ENCODE measurements at places on chromosomes 2 and 18.

- DNase-seq = peak; percentile 33
These were observed 37.2 kb downstream of the TSHZ1 start for GRCh38 chr18:75247611-75248421.

- DNase-seq = no peak
These were observed 66.0 kb upstream of the ASAP2 start for GRCh38 chr2:9140645-9141044.

- DNase-seq = no peak
These were observed 88.5 kb upstream of the ODC1 start for GRCh38 chr2:10536569-10537133.

GRCh38 chr2:174535757-174536703, 49.2 kb upstream of the GPR155 start:
- no peak for DNase-seq

DNA sequence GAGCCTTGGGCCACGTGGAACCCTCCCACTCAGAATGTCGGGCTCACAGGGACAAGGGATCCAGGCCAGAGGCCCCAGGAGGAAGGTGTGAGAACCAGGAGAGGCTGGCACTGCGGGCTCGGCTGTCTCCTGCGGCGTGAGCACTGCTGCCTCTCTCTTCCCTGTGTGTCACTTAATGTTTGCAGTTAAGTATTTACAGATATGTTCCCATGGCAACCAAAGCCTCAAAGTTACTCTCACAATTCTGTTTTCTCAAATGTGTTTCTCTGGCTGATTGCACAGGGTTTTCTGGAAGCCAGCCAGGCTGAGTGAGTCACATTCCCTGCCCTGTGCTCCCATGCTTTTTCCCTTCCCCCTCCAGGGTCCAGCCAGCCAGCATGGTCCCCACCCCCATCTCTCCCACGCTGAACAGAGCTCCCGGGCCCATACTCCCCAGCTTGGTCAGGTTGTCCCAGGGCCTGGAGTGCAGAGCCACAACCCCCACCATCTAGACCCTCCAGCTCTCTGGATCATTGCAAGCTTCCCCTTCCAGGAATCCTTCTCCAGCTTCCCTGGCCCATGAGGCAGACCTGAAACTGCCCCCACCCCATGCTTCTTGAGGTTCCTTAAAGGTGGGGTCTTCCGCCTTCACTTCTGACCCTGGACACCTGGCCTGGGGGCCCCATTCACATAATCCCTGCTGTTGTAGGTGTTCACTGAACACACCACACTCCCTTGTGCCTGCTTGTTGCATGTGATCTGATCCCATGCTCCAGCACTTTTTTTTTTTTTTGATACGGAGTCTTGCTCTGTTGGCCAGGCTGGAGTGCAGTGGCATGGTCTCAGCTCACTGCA, 265.9 kb downstream of the CELF4 start:
- peak; percentile 96 for DNase-seq

DNA sequence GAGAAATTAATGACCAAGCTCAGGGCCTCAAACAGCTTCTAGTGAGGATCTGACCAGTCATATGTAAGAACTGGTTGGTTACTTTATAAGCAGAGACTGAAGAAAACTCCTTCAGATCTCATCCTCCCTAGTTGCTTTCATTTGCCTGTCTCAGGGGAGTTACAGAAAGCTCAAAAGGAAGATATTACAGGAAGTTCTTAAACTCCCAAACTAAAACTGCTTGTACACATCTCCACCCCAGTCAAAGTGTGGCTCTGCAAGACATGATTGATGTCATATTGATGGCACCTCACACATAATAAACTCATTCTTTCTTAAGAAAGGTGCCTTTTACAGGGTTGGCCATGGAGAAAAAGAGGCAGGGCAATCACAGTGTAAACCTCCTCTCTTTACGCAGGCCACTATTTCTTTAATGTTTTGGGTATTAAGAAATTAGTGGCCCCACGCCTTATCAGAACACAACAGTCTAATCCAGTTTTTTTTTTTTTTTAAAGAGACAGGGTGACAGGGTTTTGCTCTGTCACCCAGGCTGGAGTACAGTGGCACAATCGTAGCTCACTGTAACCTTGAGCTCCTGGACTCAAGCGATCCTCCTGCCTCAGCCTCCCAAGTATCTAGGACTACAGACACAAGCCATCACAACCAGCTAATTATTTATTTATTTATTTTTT, 62.6 kb upstream of the STK17B start:
- DNase-seq = no peak

DNA sequence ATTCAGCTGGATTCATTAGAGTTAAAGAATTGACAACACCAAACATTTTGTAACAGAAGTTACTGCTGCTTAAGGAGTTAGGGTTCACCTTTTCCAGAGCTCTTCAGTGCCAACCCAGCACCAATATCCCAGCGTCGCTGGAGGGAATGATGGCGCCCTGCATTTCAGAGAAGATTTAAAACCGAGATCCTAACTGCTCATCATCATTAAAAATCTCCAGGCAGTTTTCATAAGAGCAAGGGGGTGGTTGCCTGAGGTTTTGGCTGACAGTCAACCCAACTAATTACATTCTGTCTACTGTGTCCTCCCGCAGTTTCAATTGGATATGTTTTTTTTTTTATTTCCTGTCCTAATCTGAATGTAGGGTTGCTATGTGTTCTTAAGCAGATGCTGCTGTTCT, 509.6 kb upstream of the TCF4 start:
- DNase-seq = no peak

GRCh38 chr2:88187038-88187676, 17.0 kb downstream of the THNSL2 start:
- DNase-seq = no peak

- no peak for DNase-seq
These were observed 24.0 kb downstream of the POLR1A start for GRCh38 chr2:86081724-86082123.

- peak; percentile 16 for DNase-seq
These were observed 47.2 kb downstream of the RAD51AP2 start for GRCh38 chr2:17470855-17471641.

DNA sequence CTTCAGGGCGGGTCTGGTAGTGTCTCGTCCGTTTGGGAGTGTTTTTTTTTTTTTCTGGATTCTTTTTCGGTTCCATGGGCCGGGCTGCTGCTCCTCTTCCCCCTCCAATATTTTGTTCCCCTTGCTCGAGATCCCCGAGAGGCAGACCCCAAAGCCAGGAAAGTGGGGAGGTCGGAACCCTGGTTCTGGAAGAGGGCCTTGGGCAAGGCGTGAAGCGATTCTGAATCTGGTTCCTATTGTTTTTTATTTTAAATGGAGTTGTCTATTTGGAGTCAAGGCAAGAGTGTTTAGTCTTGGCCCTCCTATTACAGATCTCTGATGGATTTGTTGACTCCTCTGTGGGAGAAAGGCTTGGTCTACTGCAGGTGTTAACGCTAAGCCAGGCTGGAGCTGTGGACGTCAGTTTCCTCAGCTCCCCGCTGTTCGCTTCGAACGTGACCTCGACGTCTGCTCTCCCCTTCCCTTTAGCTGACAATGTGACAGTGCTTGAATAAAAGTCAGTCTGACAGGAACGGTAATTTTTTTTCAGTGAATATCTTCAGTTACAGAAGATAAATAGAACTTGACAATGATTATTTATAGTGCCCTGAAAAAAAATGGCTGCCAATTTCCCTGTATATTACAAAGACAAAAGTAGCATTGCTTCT, 683 bp upstream of the DNAJC27 start:
- DNase-seq = no peak

- DNase-seq = no peak
These were observed 43.6 kb downstream of the ODC1 start for GRCh38 chr2:10404324-10405143.

DNA sequence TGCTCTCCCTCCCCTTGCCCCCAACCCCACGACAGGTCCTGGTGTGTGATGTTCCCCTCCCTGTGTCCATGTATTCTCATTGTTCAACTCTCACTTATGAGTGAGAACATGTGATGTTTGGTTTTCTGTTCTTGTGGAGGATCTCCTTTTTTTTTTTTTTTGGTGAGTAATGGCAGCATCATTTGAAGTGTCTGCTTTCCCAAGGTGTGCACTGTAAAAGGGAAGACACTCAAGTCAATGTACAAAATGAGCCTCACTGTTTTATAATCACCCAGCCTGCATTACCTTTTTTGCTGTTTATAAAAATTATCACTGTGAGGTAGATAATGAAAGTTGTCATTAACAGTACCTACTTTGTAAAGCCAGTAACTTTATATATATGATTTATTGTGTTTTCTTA, 56.9 kb downstream of the INSIG2 start:
- no peak for DNase-seq

DNA sequence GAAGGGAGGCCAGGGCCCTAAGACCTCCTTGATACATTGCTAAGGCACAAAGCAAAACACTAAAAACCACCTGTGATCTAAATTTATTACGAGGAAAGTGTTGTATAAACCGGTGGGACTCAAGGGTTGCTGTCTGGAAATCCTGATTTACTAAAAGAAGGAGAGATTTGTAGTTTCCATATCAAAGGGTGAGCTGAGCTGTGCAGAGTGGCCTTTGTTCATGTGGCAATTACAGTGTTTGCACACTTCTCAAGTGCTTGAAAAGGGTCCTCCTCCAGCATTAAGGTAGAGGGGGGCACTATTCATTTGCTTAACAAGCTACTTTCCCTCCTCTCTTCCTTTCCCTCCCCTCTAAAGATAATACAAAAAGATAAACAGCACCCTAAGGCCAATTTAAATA, 30.5 kb upstream of the ITGA4 start:
- no peak for DNase-seq

DNA sequence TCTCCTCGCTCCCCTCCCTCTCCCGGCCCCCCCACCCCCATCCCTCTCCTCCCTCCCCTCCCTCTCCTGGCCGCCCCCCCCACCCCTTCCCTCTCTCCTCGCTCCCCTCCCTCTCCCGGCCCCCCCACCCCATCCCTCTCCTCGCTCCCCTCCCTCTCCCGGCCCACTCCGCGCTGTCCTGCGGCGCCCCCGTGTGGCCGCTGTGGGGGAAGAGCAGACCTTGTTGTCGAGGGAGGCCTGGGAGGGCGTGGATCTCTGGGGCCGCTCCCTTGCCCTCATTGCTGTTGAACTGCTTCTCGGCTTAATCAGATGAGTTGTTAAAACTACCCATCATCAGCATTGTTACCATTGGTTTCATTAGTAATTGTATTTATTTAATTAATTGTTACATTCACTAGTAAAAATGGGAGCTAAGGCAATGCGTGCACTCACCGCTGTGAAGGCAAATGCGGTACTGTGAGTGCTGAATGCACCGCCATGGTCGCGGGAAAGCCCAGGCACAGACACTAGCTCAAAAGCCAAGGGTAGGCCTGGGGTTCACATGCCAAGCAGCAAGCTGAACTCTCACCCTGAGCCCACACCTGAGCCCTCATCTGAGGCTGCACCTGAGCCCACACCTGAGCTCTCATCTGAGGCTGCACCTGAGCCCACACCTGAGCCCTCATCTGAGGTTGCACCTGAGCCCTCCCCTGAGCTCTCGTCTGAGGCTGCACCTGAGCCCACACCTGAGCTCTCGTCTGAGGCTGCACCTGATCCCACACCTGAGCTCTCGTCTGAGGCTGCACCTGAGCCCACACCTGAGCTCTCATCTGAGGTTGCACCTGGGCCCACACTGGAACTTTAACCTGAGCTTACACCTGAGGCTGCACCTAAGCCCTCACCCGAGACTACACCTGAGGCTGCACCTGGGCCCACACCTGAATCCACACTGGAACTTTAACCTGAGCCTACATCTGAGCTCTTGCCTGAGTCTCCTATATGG, 8.8 kb downstream of the RTP5 start:
- peak; percentile 37 for DNase-seq

- DNase-seq = no peak
These were observed 26.1 kb downstream of the SLC20A1 start for GRCh38 chr2:112671801-112672200.

- DNase-seq = peak; percentile 15
These were observed 147.9 kb upstream of the CAVIN2 start for GRCh38 chr2:191994749-191995148.

DNA sequence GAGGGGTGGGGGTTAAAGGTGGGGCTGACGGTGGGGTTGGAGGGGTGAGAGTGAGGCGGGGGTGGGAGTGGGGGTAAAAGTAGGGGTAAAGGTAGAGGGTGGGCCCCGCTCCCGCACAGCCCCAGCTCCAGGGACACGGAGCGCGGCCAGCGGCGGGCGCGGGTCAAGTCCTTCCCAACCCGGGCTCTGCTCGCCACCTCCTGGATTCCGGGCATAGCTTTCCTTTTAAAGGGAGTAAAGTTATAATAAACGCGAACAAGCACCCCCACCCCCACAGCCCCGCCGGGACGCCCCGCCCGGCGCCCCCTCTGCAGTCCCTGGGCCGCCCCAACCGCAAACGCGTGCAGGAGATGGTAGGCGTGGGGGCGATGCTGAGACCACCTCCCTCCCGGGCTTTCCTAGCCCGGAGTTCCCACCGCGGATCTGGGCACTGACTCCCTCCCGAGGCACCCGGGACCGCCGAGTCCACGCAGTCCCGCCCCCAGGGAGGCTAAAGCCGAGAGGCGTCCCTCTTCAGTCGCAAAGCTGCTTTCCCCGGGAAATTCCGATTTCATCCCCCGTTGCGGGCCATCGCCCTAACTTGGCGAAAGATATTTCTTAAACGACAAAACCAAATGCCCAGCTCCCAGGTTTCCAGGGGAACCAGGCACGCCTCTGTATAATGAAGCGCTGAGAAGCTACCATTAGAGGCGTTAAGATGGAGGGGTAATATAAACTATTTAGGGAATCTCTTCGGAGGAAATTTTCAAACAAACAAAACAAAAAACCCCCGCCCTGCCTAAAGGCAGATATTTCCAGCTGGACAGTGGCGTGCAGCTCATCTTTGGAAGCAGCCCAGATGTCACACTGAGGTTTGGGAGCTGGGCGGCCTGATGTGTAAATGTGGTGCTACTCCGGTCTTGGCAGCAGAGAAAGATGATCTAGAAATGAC, at the start of gene LIMS2:
Gene LIMS2, minus strand, starts transcription at position 200 of the 931 bp plus-strand sequence. CDS start 506 bp downstream, outside the sequence.
- DNase-seq = no peak

DNA sequence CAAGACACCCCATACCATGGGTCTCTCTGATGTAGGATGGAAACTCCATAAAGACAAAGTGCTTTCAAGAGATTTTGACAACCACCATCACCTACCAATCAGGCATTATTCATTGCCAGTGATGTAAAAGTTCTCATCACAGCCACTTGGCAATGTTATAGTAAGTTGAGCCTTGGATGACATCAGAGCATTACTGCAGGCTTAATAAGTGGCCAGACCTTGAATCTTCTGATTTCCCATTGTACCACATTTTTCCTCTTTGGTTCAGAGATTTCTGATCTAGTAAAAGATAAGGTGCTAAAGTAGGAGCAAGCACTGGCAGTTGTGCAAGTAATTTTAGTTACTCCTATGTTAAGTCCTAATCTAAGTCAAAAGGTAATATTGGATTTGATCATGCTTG, 36.5 kb downstream of the OSR1 start:
- DNase-seq = no peak

GRCh38 chr2:643334-643733, 33.9 kb downstream of the TMEM18 start:
- DNase-seq = no peak

GRCh38 chr2:57758686-57759085, 287.9 kb upstream of the VRK2 start:
- DNase-seq = no peak

GRCh38 chr2:229044581-229044980, 226.5 kb downstream of the PID1 start:
- no peak for DNase-seq
